ENCODE measurements at places on chromosomes 12 and 14.

GRCh38 chr14:92690171-92691011, 58.0 kb downstream of the LGMN start:
- no peak for DNase-seq

DNA sequence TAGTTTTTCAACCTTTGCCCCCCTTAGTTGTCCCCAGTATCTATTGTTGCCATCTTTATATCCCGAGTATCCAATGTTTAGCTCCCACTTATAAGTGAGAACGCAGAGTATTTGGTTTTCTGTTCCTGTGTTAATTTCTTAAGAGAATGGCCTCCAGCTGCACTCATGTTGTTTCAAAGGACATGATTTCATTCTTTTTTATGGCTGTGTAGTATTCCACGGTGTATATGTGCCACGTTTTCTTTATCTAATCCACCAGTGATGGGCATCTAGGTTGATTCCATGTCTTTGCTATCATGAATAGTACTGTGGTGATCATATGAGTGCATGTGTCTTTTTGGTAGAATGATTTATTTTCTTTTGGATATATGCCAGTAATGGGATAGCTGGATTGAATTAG, 72.0 kb downstream of the GCH1 start:
- DNase-seq = no peak

GRCh38 chr12:83823386-83824045, 1089.1 kb downstream of the SLC6A15 start:
- no peak for DNase-seq

DNA sequence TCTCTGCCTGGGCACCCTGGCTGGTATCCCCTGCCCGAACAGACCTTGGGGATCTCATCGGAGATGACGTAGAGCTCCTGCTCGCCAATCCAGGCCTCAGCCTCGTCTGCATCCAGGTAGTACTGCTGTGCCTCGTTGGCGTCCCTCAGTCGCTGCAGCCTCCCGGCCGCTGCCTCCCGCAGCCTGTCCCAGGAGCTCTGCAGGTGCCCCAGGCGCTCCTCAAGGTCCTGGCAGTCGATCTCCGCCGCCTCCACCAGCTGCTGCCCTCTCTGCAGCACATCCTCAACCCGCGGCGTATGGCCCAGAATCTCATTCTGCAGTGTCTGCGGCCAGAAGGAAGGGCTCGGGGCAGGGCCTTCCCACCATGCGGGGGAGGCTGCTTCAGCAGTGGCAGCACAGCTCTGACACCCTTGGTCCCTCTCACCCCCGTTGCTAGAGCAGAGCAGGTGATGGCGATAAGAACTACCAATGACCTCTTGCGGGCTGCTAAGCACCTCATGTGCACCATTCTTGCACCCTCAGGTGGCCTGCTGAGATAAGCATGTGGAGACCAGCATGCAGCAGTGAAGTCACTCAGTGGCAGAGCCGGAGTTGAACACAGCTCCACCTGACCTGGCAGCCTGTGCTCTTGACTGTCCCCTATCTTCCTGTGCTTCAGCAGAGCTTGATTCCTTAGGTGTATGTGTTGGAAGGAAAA, 71.0 kb downstream of the PLEKHG3 start:
- DNase-seq = no peak

DNA sequence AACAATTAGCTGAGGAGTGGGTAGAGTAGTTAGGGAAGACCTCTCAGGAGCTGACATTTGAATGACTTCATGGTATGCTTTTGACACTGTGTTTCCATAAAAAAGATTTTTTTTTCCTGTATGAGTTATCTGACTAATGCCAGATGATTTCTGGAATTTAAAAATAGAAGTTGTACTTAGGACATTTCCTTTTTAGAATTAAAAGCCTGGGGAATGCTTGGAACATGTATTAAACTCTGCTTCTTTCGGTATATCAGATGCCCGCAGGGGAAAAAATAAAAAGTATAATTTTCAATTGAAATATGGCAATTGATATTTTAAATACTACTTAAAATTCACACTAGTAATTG, 41.1 kb downstream of the BRMS1L start:
- DNase-seq = no peak

DNA sequence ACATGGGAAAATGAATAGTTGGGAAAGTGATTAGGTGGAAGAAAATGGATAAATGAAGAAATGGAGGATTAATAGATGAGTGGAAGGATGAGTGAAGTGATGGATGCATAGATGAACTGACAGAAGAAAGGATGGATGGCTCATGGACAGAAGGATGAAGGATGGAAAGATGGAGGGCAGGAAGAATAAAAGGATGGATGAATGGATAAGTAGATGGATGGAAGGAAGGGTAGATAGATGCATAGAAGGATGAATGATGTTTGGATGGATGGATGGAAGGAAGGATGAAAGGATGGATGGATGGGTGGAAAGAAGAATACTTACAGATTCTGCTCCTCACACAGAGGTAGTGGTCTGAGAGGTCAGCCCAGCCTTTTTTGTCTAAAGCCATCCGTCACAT, 35.8 kb upstream of the CHGA start:
- no peak for DNase-seq

- no peak for DNase-seq
Observed at GRCh38 chr12:31326736-31327659, 1.0 kb upstream of the SINHCAF start.

GRCh38 chr14:100582496-100583165, 4.6 kb downstream of the BEGAIN start:
- no peak for DNase-seq

GRCh38 chr12:74111688-74112360, 425.8 kb upstream of the ATXN7L3B start:
- DNase-seq = no peak

GRCh38 chr14:61567838-61568571, 127.3 kb upstream of the HIF1A start:
- DNase-seq = no peak

GRCh38 chr12:94930772-94931171, 72.7 kb downstream of the NDUFA12 start:
- DNase-seq = no peak

GRCh38 chr12:95988506-95989275, 7.5 kb downstream of the HAL start:
- DNase-seq = no peak

GRCh38 chr12:116040402-116040801, 237.1 kb downstream of the MED13L start:
- no peak for DNase-seq

GRCh38 chr12:104406164-104406563, 50.6 kb upstream of the CHST11 start:
- no peak for DNase-seq

- no peak for DNase-seq
Observed at GRCh38 chr12:51270951-51271518, 820 bp upstream of the SMAGP start.

GRCh38 chr12:98466640-98467400, 48.6 kb upstream of the TMPO start:
- DNase-seq = no peak

DNA sequence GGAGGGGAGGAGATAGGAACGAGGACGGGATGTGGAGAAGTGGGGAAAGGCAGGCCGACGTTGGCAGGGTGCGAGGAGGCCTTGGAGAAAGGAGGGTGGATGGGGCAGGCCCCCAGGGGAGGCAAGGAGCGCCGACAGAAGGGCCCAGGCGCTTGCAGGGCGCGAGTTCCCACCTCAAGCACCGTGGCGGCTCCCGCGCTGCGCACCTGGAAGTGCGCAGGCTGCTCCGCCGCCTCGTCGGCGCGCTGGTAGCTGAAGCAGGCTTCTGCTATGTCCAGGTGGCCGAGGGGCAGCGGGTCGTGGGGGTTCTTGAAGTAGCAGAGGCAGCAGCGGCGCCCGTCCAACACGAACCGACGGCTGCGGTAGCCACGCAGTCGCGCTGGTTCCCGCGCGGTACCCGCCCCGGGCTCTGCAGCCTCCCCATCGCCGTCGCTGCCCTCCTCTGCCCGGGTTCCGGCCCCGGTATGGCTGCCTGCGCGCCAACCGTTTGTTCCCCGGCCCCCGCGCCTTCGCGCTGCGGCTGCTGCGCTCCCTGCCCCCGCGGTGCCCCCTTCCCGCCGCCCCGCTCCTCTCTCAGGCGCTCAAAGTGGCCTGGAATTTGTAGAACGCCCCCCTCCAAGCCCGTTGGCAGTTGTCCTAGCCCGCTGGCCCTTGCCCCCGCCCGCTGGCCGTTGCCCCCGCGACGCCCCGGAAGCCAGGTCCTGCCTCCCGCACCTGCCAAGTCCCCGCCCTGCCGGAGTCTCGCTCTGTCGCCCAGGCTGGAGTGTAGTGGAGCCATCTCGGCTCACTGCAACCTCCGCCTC, 1.1 kb upstream of the ACTR6 start:
- DNase-seq = peak; percentile 79

DNA sequence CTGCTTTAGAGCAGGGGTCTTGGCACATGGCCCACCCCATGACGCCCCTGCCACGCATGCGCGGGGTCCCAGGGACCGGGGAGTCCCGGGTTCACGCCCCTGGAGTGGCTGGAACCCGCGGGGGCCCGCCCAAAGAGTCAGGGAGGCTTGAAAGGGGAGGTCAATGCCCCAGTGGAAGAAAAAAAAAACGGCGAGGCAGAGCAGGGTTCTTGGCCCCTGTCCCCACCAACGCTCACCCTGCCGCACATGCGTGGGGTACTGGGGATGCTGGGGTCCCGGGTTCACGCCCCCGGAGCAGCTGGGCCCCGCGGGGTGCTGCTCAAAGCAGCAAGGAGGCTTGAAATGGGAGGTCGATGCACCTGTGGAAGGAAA, 319.1 kb downstream of the ALG10 start:
- DNase-seq = no peak

GRCh38 chr12:71838231-71838630, 1.3 kb upstream of the TBC1D15 start:
- no peak for DNase-seq

DNA sequence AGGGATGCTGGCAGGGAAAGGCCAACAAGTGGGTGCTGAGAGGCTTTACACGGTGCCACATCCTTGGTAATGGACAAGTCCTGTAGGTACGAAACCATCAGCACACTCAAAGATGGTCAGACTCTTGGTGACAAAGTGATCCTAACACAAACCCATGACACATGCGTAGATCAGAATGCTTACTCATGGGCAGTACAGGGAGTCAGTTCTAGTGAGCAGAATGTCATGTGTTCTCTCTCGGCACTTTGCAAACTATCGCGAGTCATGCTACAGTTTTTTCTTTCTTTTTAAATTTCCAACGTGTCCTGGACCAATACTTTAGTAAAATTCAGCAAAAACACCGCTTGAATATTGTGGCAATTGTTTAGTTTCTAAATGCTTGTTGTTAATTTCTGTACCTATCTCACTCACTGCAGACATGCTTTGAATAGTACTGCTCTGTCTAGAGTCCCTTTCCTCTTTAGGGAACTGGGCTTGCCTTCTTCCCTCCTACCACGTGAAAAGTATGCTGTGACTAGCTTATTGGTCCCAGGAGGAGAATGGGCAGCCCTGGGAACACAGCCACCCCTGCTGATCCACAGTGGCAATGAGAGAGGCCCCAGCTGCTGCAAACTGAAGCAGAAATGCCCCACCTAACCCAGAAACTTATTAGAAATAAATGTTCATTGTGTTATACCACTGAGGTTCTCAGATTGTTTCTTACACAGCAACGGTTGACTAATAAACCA, 62.4 kb downstream of the UBR7 start:
- DNase-seq = no peak

- DNase-seq = no peak
Observed at GRCh38 chr12:103743788-103744187, 97.2 kb downstream of the NT5DC3 start.

All from T-helper 22 cell (primary cell).